Activated T-cell treated with anti-CD3 and anti-CD28 coated beads for 24 hours (primary cell): ENCODE measurements at places on chromosomes 1 and 21.

DNA sequence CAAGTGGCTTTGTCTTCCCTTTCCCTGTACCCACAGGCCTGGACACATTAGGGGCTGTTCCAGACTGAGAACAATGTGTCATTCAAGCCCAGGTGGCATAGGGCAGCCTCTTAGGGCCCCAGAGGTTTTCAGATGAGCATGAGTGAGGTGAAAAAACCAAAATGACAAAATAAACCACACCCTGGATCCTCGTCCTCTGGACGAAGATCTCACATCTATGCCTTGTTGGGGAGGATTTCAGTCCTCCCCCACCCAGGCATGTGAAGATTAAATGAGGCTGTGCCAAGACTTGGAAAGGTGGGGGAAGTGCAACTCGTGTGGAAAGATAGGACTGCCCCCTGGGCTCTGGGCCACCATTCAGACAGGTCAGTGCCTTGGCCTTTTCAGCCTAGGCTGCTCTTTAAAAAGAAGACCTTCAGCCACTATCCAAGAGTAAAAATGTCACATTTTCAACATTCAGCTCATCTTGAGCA lies 32.8 kb upstream of the IL19 start:
- DNase-seq: no peak

GRCh38 chr1:24855474-24855873 lies 74.6 kb downstream of the RUNX3 start:
- no peak for DNase-seq

DNA sequence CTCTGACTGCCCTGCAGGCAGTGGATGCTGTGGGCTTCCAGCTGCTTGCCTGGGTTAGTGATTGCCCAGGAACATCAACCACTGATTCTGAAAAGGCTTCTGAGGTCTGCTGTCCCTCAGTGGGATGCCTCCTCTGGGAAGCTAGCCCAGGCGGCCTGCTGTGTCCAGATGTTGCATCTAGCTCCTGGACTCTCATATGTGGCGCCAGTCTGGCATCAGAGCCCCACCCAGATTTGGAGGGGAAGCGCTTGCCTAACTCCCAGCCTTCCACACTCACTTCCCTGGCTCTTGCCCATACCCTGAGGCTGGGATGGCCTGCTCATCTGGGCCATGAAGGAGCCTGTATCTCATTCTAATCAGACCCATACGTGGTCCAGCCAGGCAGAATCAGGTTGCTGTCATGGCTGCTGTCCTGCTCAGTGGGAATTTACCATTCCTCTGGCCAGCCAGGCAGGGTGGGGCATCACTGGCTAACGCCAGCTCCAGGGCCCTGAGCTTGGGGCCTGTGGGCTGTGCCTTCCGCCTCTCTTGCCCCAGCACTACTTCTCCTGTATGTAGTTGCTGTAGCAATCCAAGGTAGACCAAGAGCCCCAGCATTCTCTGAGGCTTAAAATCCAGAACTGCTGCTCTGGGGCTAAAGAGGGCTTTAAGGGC lies 4.1 kb downstream of the CSF1 start:
- no peak for DNase-seq

- no peak for DNase-seq
Observed at GRCh38 chr1:17013491-17014320, 2.0 kb upstream of the ATP13A2 start.

GRCh38 chr1:112636056-112636455 lies 16.4 kb downstream of the CAPZA1 start:
- DNase-seq: no peak

GRCh38 chr1:153355445-153356071 lies 2.1 kb upstream of the S100A9 start:
- DNase-seq: peak; percentile 27

DNA sequence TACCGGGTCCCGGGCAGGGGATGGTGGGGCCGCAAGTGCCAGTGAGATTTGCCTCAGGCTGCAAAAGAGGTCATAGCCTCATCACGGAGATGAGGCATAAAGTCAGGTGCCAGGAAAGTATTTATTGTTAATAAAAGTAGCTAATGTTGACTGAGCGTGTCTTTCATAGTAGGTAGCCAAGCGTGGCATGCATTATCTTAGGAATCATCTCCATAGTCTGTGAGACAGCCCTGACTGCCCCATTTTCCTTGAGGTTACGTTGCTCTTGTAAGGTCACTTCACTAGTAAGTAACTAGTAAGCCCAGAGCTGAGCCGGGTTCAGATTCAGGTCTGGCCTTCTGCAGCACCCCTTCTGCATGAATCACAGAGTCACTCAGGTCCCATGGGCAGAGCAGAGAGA lies 174.2 kb downstream of the CAMTA1 start:
- no peak for DNase-seq

DNA sequence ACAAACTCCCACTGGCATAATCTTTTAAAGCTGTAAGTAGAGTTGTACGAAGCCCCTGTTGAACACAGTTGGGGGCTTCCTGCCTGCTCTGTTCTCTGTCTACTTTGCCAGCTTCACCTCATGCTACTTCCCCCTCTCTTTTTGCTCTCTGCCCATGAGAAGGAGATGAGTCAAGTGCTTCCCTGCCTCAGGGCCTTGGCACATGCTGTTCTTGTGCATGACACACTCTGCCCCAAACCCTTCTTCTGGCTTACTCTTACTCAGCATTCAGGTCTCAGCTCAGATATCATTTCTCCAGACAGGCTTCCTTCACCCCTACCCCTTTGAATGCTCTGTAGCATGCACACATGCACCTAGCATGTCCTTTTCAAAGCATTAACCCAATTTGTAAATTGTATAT lies 208.8 kb downstream of the FOXD2 start:
- no peak for DNase-seq

DNA sequence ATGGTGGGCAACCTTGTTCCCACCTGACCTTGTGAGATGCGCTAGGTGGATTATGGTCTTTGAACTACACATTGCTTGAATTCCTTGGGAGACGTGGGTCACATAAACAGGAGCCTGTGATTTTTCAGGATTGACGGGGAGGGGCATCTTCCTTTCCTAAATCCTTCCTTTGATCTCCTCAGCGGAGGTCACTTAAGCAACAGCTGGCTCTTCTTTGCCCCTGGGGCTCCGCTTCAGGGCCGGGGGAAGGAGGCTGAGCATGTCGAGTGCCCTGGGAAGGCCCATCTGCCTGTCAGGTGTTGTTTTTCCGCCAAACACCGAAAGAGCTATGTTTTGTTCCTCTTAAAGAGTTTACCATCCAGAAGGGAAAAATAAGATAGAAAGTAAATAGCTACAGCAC lies 40.6 kb downstream of the KIF26B start:
- DNase-seq: no peak

DNA sequence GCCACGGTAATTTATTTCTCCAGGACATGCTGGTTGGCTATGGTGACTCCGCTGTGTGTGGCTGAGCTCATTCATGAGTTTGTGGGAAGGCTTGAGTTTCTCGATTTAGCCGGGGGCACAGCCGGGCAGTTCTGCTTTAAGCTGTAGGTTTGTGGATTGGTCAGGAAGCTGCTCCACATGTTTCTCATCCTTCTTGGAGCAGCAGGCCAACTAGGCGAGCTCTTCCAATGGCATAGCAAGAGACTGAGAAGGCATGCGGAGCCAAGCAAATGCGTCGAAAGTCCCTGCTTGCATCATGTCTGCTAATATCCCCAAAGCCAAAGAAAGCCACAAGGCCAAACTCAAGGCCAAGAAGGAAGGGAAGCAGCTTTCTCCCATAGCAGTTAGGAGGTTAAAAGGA lies 71.6 kb upstream of the GREM2 start:
- no peak for DNase-seq

DNA sequence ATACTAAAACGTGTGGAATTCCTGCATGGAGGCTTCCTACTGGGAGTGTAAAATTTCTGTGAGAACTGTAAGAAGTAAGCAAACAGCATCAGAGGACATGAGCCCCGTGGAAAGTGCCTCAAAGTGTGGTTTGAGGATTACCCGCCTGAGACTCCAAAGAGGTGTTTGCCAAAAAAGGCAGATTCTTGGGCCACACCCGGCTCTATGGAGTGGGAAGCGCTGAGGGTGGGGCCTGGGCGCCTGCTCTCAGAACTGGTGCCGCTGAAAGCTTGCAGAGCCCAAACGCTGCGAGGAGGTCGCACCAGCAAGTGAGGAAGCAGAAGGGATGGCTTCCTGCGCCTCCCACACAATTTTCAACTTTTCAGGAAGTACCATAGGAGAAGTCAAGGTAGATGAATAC lies 43.0 kb upstream of the PSEN2 start:
- DNase-seq: no peak

DNA sequence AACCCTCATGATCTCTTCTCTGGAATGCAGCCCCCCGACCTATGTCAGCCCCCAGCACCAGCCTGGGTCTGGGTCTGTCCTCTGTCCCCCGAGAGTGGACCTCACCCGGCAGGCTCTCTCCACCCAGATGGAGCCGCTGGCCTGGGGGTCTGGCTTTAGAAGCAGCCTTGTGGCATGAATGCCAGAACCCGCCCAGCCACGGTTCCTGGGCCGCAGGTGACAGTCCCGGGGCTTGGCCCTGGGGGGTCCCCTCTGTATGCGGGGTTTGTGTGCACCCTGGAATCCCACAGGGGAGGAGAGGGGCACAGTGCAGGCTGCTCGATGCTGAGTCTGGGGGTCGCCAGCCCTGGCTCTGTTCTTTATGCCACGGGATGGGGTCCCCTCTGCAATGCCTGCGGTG lies 96.0 kb upstream of the ACTRT2 start:
- no peak for DNase-seq

DNA sequence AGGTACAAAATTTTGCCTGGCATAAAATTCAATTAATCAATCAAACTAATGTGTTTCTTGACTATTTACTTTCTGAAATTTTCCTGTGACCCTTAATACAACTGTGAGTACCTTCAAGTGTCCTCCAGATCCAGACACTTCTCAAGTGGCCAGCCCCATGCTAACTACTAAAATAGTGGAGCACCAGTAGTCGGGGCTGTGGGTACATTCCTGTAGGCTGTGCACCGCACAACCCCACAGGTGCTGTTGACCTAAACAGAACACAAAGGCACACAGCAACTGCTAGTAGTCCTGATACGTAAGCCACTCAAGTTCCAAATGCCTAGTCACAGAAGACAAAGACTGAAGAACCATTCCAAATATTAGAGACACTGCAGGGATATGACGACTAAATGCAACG lies 36.6 kb downstream of the TMEM50B start:
- DNase-seq: no peak

GRCh38 chr1:38291906-38292521 lies 245.4 kb upstream of the POU3F1 start:
- no peak for DNase-seq

- no peak for DNase-seq
Observed at GRCh38 chr1:205049479-205049878, 6.5 kb downstream of the CNTN2 start.
